ENCODE measurements at places on chromosomes 2 and 18.

DNA sequence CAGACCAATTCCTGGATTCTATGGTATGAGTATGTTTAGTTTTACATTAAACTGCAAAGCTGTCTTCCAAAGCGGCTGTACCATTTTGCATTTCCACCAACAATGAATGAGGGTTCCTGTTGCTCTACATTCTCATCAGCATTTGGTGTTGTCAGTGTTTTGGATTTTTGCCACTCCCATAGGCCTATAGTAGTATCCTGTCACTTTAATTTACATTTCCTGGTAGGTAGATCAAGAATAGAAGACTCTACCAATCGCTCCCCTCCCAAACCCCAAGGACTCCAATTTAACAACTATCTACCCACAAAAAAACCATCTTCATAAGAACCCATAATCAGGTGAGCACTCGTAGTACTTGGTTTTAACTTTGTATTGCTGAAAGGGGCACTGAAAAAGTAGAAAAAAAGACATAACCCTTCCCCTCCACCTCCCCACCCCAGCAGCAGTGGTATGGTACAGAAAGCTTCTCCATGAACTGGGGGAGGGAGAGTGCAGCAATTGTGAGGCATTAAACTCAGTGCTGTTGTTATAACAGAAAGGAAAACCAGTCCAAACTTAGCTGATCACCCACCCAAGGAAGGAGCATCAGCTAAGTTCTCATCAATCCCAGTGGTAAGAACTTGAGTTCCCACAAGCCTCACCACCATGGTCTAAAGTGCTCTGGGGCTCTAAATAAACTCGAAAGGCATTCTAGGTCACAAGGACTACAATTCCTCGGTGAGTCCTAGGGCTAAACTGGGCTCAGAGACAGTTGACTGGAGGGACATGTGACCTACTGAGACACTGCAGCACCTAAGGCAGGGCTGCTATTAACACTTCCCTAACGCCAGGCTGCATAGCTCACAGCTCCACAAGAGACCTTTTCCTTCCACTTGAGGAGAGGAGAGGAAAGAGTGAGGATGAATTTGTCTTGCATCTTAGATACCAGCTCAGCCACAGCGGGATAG lies 35.5 kb upstream of the CYTIP start:
- no peak for DNase-seq

- DNase-seq = no peak
Measured at GRCh38 chr18:22094358-22094734, 75.0 kb upstream of the GATA6 start.

DNA sequence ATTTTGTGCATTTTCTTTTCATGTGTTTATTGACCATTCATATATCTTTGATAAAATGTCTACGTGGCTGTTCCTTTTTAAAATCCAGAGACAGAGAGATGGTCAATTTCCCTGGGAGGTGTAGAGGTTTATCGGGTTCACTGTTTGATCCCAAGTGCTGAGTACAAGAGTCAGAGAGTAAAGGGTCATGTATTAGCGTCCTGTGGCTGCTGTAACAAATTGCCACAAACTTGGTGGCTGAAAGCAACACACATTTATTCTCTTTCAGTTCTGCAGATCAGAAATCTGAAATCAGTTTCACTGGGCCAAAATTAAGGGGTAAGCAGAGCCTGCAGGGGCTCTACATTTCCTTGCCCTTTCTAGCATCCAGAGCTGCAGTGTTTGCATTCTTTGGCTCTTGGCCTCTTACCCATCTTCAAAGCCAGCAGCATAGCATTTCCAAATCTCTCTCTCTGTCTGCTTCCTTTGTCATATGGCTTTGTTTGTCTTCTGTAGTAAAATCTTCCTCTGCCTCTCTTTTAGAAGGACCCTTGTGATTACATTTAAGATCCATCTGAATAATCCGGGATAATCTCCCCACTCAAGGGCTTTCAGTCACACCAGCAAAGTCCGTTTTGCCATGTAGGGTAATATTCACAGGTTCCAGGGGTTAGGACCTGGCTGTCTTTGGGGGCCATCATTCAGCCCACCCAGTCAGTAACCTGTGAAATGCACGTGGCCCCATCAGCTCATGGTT lies 49.9 kb downstream of the TMEM17 start:
- DNase-seq = no peak

DNA sequence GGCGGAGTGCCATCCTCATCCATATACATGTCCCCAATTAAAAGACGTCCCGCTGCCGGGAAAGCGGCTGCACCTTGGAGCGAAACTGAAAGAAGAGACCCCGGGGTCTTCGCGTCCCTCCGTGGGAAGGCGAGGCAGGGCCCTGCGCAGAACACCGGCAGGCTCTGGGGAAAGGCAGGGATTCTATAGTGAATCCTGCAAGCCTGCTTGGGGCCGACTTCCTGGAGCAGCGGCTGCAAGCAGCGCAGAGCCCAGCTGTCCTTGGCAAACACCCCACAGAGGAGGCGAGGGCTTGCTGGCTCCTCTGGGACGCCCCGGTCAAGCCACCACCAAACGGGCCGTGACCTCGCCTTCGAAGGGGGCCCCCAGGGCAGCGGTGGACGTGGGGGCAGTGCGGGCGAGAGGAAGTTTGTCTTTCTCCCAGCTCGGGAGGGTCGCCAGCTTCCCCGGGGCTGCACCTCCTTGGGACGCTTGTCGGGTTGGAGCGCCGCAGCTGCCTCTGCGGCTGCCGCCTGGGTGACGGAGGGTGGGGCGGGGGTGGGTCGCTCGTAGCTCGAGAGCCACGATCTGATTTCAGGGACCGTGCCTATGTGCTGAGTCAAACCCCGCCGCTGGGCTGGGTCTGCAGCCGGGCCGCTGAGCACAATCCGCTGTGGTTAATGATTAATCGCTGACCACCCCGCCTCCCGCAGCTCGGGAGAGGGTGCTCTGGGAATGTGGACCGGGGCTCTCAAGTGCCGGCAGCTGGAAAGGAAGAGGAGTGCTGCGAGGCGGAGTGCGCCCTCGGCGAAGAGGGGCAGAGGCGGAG lies 486 bp upstream of the GPR39 start:
- no peak for DNase-seq

DNA sequence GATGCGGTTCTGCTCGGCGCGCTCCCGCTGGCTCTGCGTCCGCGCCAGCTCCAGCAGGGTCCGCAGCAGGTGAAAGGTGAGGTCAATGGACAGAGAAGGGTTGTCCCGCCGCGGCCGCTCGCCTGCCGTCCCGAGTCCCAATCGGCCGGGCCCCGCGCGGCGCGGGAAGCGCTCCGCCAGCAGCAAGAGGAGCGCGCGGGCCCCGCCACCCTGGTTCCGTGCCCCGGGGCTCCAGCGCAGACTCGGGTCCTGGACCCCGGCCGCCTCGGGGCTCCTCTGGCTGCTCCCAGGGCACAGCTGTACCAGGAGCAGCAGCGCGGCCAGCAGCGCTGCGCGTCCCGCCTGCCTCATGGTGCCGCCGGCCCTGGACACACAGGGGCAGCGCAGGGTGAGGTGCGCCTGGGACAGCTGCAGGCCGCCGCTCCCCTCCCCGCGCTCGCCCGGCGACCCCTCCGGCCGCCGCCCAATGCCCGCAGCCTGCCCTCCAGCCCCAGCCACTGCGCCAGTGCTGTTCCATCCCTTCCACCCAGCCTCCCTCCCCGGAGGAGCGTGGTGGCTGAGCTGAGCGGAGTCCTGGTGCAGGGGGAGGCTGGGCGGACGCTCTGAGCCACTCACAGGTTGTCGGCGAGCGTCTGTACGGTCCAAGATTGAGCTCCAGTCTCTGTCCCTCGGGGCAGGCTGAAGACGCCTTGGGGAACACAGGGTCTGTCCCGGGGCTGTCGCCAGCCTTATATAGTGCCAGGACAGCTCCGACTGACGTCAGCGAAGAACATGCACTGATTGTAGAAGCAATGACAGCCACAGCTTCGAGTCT lies 493 bp downstream of the UCN start:
- DNase-seq = no peak

DNA sequence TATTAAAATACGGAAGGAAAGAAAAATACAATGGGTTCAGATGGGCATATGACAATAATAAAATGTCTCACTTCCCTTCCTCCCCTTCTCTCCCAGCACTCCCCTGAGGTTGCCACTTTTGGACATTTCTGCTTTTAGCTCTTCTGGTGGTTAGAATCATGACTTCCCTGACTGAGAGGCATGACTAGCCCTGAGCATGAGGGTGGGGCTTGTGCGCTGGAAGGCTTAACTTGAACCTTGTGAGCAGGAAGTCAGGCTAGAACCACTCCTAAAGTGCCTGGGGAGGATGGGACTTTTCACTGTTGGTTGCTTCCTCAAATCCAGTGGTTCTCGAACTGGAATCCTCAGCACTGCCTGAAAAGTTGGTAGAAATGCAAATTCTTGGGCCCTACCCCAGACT lies 19.7 kb upstream of the ARHGAP25 start:
- no peak for DNase-seq

- no peak for DNase-seq
Measured at GRCh38 chr18:12569791-12570190, 88.1 kb downstream of the SPIRE1 start.

Data from activated CD4-positive, CD25-positive, alpha-beta regulatory T cell (primary cell).